ENCODE measurements at places on chromosomes 6 and 20. TPM values are rescaled to one million over a fixed set of nuclear protein-coding genes. Genes with fewer than 3 reads are reported as not detected.
A peak's percentile ranks its signal among the peaks of the same experiment; 100 is the strongest.

DNA sequence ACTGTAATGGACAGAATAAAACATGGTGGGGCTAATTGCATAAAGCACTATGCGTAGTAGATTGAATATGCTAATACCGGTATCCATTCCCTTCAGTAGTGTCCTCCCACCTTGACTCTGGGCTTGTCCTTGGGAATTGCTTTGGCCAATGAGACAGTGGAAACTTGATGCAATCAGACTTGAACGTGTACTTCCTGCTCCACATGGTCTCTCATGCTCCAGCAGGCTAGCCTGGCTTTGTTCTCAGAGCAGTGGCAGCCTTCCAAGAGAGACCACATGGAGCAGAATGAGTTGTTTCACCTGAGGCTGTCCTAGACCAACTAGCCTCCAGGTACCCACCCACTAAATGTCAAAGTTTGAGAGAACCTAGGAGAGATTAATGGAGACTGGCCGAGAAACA, 37.0 kb upstream of the BTBD3 start:
- no peak for DNase-seq

Gene ULBP2
- total RNA-seq, result 5.4 TPM

DNA sequence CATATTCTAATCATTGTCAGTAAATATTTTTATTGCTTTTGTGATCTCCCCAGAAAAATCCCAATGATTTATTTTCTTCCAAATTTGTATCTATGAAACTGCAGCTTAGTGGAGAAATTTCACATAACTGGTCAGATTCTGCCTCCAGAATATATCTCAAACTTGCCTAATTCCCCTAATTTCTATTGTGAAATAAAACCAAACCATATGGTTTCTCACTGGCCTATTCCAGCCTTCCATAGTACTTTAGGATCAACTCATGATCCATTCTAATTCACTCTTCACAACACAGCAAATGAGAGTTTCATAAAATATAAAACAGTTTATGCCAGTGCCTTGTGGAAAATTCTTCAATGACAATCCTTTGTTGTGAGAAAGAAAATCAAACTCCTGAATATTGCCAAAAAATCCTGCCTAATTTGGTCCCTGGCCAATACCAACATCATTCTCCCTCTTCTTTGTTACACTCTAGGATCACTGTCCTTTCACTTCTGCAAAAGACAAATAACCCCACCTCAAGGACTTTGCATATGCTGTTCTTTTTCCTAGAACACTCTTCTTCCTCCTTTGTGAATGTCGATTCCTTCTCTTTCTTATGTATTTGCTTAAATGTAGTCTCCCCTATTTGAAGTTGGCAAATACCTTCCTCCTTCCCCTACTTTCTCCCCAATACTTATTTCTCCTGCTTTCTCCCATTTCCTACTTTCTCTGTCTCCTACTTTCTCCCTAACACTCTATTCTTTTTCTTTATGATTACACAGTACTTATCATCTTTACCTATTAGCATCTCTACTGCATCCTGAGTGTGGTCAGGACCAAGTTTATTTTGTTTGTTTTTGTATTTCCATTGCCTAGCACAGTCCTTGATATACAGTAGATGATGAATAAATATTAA, 587.5 kb downstream of the RFPL4B start:
- no peak for DNase-seq

GRCh38 chr20:47642118-47642517, 140.4 kb downstream of the NCOA3 start:
- DNase-seq, result no peak

DNA sequence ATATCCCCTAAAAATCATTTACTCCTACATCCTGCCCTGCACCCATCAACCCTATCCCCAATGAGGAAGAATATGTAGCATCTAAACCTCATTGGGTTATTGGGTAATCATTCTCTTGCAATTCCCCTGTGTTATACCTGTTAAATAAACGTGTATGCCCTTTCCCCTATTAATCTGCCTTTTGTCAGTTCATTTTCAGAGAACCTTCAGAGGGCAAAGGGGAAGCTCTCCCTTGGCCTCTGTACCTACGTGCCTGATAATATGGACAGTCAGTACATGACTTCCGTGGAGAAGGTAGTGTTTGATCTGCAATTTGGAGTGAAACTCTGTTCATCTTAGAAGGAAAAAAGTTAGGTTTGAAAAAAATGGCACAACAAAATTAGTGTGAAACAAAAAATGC, 173.5 kb upstream of the RUNX2 start:
- DNase-seq, result no peak

- no peak for DNase-seq
These were observed 3.3 kb upstream of the PGK2 start for GRCh38 chr6:49790341-49790740.

DNA sequence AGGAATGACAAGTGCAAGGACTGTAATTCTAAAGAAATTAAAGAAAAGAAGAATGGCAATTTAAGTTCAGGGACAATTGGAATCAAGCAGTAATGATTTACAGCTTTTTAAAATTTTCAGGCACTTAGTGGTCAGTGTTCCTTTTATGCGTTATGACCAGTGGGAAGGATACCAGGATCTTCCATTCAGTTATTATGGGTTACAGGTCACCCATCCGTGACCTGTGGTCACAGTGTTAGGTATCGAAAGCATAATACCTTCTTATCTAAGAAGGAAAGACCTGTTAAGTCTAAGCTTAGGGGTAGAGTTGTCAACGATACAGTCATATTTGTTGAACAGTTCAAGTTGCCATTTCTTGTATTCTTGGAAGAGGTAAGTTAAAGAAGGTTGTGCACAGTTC, 253.8 kb downstream of the LAMA2 start:
- no peak for DNase-seq

Gene VSX1
- not detected for total RNA-seq

DNA sequence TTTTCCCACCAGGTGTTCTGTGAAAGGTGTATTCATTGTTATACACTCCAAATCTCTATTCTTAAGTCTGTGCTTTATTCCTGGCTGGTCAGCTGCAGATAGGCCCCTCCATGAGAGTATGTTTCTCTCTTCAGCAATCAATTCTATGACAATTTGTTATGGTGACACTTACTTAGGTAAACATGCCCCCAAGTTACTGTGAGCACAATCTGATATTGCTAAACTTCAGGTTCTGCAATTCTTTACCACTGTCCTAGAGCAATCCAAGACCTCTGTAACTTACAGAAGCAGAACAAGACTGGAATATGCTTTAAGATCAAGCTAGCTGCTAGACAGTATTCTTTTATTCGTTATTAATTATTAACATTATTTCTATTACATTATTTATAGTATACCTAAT, 391.9 kb downstream of the FRK start:
- no peak for DNase-seq

- no peak for DNase-seq
These were observed 7.9 kb downstream of the SNX14 start for GRCh38 chr6:85585741-85586140.

Gene CRYBG1
- total RNA-seq, result 0.15 TPM

DNA sequence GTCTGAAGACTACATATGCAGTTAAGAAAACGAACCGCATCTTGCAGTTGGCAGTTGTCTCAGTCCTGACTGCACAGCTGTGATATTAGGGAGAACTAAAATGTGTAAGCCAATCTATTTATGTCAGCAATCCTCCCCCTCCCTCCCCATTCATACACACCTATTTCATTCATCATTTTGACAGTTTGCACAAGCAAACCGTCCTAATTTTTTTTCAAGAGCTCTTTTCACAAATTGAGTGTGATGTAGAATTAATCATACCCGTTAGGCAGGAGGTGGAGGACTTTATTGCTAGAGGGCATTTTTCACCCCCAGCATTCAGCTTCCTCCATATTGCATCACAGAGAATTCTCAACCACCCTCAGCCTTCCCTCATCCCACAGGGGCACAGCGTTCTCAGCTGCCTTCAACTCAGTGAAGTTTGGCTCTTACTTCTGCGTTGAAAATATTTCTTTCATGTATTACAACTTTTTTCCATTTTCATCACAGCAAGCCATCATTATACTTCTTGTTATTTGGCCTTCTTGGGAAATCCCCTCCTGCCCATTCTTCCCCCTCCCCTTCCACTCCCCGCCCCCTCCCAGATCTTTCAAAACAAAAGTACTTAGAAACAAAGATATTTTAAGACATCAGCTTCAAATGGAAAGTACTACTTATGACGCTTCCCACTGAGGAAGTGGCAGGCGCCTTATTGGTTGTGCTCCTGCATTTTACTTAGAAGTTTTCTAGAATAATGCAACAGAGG, 37.5 kb downstream of the NOX3 start:
- no peak for DNase-seq

Gene FAM162B
- not detected for total RNA-seq

GRCh38 chr6:143276436-143276835, 174.1 kb downstream of the ADAT2 start:
- DNase-seq, result no peak

Gene TRIM39
- total RNA-seq, result 14.0 TPM

DNA sequence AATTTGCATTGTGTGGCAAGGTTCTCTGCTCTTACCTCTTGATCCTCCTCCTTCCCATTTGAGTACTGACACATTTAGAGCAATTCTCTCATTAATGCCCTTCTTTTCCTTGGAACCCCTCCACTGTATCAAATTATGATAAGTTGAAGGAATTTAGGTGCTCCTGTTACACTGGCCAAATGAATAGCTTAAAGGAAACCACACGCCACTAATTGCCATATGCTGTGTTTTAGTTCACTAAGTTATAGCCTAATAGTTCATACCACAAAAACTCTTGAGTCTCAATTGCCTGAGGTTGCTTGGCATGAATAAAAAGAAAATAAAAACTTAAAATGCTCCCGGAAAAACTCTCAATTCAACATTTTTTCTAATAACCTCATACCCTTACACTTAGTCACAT, 1239.3 kb downstream of the EPHA7 start:
- DNase-seq, result no peak

DNA sequence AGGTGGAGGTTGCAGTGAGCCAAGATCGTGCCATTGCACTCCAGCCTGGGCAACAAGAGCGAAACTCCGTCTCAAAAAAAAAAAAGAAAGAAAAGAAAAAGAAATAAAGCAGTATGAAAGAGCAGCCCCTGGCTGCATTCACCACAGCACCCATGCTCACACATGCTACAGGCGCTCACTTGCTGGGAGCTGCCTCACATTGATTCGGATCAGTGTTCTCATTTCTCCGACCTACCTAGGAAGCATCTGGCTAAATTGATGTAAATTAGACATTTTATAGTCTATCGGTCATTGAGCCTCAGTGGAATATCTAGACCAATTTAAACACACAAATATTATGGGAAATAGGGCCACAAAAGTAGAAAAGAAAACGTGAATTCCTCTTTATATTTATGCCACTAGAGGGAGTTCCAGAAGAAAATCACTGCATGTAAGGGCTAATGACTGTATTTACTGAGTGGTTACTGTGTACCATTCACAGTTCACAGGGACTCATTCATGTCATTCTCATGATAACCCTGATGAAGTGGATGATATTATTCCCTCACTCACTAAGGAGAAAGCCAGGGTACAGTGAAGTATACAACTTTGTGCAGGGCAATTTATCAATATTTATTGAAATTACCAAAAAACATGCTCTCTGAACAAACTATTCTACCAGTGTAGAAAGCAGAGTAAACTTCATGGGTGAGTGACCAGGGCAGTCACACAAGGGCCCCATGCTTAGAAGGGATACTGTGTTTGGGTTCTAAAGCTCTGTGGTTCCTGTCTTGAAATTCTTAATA, 5.3 kb upstream of the MOG start:
- no peak for DNase-seq

Gene TMEM244
- total RNA-seq, result not detected

- DNase-seq, result no peak
These were observed 55.3 kb upstream of the HIVEP1 start for GRCh38 chr6:11956781-11957180.

- no peak for DNase-seq
These were observed 168.4 kb downstream of the CARMIL1 start for GRCh38 chr6:25447570-25447929.

DNA sequence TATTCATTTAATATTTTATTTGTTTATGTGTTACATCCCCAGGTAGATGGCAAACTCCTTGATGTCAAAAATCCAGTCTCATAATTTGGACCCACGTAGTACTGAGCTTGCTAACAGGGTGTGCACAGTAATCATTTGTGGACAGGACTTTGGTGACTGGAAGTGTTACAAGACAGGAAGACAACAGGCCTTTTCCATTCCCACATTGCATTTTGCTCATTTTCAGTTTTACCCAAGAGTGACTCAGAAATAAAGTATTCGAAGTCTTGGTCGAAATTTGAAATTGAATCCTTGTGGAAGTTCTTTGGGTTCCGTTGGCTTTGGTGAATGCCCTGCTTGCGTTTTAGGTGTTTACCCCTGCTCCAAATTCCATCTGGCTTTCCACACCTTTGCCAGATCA, 63.0 kb upstream of the THBS2 start:
- no peak for DNase-seq

DNA sequence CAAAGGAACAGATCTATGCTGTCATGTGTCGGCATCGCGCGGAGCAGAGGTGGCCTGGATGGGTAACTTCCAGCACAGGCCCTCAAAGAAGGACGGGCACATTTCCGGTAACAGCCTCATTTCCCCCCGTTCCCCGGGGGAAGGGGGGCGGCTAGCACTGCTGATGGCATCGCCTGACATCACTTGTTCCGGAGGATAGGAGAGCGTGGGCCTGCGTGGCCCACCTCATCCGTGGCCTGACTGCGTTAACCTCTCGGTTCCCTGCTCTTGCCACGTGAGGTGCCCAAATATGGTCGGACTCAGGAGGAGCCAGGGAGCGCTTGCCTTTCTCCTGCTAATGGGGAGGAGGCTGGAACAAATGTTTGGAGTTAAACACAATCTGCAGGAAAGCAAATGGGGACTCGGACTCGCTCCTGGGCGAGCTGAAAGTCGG, at the start of gene AKAP12:
Gene AKAP12 (plus strand): TSS at position 365 of the 433 bp plus-strand sequence. CDS start 596 bp downstream, outside the sequence.
- peak; percentile 67 for DNase-seq

Gene SLC17A2
- not detected for total RNA-seq

GRCh38 chr6:85418059-85418458, 31.8 kb upstream of the NT5E start:
- DNase-seq, result no peak

DNA sequence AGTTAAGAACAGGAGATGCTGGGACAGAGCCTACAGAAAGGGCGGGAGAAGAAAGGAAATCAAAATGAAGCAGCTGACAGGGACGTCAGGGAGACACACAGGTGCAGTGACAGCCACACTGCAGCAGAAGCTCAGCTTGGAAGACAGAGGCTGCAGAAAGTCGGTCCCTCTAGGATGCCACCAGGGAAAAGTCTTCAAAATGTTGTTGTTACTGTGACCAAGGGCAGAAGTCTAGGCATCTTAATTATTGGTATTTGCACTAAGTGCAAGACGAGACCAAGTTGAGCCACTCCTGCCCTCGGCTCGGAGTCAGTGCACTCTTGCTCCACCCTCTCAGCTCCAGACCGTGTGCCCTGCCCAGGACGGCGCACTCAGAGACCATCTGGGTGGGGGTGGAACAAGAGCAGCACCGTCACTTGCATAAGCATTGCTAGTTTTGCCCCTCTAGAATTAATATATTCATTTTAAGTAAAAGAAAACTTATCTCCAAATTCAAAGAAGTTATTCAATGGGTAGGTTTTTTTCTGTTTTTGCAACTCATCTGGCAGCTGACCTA, 2.6 kb downstream of the PRR18 start:
- DNase-seq, result no peak

DNA sequence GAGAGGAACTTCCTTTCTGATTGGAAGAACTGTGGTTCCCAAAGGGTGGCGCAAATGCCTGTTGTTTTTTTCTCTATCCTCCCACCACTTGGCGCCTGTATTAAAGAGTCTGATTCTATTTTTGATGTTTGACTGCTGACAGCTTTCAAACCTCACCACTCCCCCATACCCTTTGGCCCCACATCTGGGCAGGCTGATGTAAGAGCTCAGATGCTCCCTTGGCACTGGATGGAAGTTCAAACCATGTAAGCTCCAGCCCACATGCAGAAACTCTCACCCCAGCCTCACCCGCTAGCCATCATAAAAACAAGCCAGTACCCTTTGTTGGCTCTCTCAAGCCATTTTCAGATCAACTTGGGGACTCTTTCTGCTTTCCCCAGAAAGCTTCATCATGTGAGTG, 20.0 kb upstream of the TMEM14A start:
- DNase-seq, result no peak

Gene UQCC2
- total RNA-seq, result 48.7 TPM
